Aorta (tissue), 5 donors: ENCODE measurements at places on chromosomes 7 and 10. TPM values are rescaled to one million over a fixed set of nuclear protein-coding genes. Genes with fewer than 3 reads are reported as not detected.
A peak's percentile ranks its signal among the peaks of the same experiment; 100 is the strongest.

SPDYE1 gene
- 0.05 TPM for polyA plus RNA-seq

SYT15 gene
- polyA plus RNA-seq, result 0.79 TPM

VSTM2A gene
- polyA plus RNA-seq, result 0.13 TPM

CFAP70 gene
- 0.25 TPM for polyA plus RNA-seq

SPDYE9 gene
- polyA plus RNA-seq, result not detected

CLRN3 gene
- not detected for polyA plus RNA-seq

IRF5 gene
- polyA plus RNA-seq, result 7.8 TPM

ANKRD1 gene
- polyA plus RNA-seq, result 4.1 TPM

GRCh38 chr10:28201410-28202400 is 101.2 kb downstream of the MPP7 start:
- H3K27me3 ChIP-seq, result no peaks in the 10 kb centered on the region
- no peak overlapping the region for H3K4me3 ChIP-seq
- H3K27ac ChIP-seq, result no peak overlapping the region
- no peaks in the 10 kb centered on the region for H3K4me1 ChIP-seq

GRCh38 chr10:128908499-128908898 is 558.5 kb upstream of the MGMT start:
- no peaks in the 10 kb centered on the region for H3K4me1 ChIP-seq
- H3K27ac ChIP-seq, result no peak overlapping the region
- H3K36me3 ChIP-seq, result no peaks in the 10 kb centered on the region

DNA sequence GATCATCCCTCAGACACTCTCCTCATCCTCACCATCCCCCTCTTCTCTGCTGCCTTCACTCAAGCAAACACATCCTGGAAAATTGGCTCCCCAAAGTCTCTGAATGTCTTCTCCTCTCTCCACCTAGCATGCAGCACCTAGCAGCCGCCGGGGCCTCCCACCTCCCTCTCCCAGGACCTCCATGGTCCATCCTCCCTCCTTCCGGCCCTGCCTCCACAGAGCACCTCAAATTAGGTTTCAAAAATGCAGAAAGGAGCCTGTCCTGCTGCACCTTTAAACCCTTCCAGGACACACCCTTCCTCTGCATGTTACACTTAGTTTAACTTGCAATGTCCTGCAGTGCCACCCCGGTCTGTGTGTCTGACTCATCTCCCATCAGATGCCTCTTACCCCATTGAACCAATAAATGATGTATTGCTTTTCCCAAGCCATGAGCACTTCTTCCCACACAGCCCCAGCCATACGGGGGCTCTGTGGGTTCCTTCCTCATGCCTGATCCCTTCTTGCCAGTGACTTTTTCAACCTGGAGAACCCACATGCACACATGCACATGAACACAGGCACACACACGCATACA is 582.5 kb upstream of the MGMT start:
- no peak overlapping the region for H3K4me3 ChIP-seq
- H3K27ac ChIP-seq, result no peak overlapping the region
- no peaks in the 10 kb centered on the region for H3K27me3 ChIP-seq
- no peak for DNase-seq
- H3K36me3 ChIP-seq, result no peaks in the 10 kb centered on the region
- no peaks in the 10 kb centered on the region for H3K4me1 ChIP-seq

DNA sequence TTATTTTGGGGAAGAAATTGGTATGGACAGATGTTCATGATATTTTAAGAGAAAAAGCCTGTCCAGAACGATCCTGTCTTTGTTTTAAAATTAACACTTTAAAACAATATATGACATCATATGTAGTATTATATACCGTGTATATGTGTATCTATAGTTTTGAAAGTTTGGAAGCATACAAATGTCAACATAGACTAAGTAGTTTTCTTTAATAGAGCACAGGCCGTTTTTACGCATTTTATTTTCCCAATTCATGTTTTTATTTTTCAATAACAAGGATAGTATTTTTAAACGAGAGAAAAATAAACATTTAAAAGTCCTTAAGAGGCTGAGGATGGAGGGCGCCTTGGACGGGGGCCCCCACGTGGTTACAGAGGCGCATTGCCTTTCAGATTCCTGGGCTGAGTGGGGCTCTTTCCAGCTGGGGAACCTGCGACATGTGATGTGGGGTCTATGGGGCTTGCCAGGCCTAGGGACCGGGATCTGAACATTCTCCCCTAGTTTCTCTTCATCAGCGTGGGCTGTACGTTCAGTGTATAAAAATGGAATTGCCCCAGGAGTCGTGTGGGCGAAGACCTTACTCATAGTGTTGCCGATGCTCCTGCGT is 127.8 kb upstream of the ZNF746 start:
- no peaks in the 10 kb centered on the region for H3K27me3 ChIP-seq
- no peak overlapping the region for H3K27ac ChIP-seq
- H3K36me3 ChIP-seq, result no peaks in the 10 kb centered on the region
- H3K4me1 ChIP-seq, result no peaks in the 10 kb centered on the region
- H3K4me3 ChIP-seq, result peak overlapping the region; percentile 94
- DNase-seq, result peak; percentile 71

- no peak for DNase-seq
- H3K4me3 ChIP-seq, result no peak overlapping the region
- H3K4me1 ChIP-seq, result no peaks in the 10 kb centered on the region
- H3K36me3 ChIP-seq, result peaks cover 5% of the 10 kb centered on the region
These were observed 46.9 kb downstream of the AHCYL2 start for GRCh38 chr7:129271500-129272355.

DNA sequence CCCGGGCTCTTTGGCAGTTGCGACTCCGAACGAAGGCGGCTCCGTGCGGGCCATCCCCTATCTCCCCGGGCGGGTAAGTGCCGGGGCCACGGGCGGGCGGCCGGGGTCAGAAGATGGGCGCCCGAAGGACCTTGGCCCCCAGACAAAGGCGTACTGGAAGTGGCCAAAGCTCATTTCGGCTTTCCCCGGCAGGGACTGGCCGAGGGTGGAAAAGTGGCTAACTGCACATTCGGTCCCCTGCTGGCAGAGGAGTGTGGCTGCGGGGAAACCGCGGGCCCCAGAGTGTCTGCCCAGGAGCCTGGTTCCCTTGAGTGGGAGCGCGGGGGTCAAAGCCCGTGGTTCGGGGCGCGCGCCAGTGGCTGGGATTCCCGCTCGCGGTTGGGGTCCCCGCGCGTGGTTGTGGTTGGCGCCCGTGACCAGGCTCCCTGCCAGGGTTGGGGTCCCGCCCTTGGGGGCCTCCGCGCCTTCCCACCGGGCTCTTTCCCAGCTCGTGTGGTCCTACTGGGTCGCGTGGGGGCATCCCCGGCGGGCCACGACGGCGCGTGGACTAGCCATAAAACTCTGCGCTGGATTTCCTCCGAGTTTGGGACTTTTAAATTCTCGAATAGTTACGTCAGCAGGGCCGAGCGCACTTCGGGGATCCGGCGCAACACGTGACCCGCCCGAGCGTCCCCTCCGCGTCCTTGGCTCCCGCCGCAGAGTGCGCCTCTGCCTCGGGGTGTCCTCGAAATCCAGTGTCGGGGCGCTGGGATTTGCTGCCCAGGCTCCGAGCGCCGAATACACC is 124.4 kb downstream of the TACC2 start:
- peak overlapping the region; percentile 99 for H3K27ac ChIP-seq
- DNase-seq, result peak; percentile 74
- H3K27me3 ChIP-seq, result no peaks in the 10 kb centered on the region
- H3K4me3 ChIP-seq, result peak overlapping the region; percentile 39
- no peaks in the 10 kb centered on the region for H3K36me3 ChIP-seq

- no peaks in the 10 kb centered on the region for H3K4me1 ChIP-seq
- no peak overlapping the region for H3K4me3 ChIP-seq
- DNase-seq, result no peak
- no peaks in the 10 kb centered on the region for H3K36me3 ChIP-seq
- H3K27ac ChIP-seq, result no peak overlapping the region
These were observed 846 bp upstream of the CALML5 start for GRCh38 chr10:5500162-5500670.

GRCh38 chr7:132187869-132188789 is 388.1 kb downstream of the PLXNA4 start:
- no peaks in the 10 kb centered on the region for H3K27me3 ChIP-seq
- DNase-seq, result no peak
- no peak overlapping the region for H3K4me3 ChIP-seq
- no peaks in the 10 kb centered on the region for H3K4me1 ChIP-seq
- no peak overlapping the region for H3K27ac ChIP-seq

GRCh38 chr7:26054386-26054785 is 97.6 kb upstream of the NFE2L3 start:
- H3K36me3 ChIP-seq, result no peaks in the 10 kb centered on the region
- H3K4me3 ChIP-seq, result no peak overlapping the region
- no peak for DNase-seq
- H3K27ac ChIP-seq, result no peak overlapping the region
- H3K27me3 ChIP-seq, result peaks cover 7% of the 10 kb centered on the region
